M059J (cell line): ENCODE measurements at places on chromosomes 6 and 20.

GRCh38 chr6:117449549-117450439 lies 24.1 kb upstream of the ROS1 start:
- peak; percentile 70 for DNase-seq

DNA sequence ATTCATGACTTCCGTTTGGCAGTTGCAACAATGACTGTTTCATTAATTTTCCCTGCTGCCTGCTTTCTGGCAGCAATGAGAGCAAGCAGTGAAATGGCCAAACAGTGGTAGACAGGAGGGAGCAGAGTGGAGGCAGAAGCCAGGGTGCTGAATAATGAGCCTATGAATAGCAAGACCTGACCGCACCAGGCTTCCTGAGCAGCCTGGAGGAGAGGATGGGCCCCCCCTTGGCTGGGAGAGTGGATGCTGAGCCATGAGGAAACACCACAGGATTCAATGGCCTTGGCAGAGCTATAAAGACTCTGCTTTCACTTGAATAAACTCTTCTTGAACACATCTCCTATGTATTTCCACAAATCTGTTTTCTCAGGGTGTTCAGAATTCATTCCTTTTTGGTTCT lies 68.1 kb upstream of the SNRPB2 start:
- no peak for DNase-seq

DNA sequence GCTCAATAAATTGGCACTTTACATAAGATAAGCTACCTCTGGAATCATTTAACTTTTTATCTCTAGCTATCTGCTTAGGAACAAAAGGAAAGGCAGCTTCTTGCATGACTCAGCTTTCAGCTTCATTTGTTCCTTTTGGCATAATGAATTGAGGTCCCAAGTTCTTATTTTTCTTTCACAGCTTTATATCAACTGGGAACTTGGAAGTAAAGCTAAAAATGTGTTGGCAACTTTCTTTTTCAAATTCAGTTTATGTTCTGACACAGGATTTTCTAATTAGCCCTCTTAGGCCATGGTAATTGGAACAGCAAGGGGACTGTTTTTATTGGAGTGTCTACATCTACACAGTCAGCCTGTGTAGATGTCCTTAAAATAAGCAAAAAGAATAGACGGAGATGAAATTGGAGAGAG lies 55.2 kb upstream of the MRAP2 start:
- no peak for DNase-seq

DNA sequence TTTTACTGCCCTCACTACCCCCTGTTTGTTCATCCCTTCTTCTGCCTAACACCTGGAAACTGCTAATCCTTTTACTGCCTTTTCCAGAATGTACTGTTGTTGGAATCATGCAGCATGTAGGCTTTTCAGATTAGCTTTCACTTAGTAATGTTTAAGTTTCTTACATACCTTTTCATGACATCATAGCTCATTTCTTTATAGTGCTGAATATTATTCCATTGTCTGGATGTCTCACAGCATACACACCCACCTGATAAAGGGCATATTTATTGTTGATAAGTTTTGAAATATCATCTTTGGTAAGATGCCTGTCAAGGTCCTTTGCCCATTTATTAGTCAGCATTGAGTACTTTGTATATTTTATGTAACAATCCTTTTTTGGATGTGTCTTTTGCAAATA lies 588.2 kb upstream of the NRSN1 start:
- DNase-seq = no peak

DNA sequence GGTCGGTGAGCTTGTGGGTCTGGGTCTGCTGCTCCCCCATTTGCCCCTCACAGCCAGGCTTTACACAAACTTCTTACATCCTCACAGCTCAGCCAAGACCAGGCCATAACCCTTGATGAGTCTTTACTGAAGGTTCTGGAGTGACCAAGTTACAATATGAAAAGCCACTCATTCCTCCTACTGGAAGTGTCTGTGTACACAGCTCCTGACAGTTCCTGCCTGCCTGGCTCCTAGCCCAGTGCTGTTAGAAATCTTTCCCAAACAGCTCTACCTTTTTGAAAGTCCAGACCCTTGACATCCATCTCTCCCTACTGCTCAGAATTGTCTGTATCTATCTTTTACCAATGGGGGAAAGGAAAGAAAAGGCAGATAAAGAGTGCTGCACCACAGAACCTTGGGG lies 106.9 kb downstream of the PAX1 start:
- no peak for DNase-seq

DNA sequence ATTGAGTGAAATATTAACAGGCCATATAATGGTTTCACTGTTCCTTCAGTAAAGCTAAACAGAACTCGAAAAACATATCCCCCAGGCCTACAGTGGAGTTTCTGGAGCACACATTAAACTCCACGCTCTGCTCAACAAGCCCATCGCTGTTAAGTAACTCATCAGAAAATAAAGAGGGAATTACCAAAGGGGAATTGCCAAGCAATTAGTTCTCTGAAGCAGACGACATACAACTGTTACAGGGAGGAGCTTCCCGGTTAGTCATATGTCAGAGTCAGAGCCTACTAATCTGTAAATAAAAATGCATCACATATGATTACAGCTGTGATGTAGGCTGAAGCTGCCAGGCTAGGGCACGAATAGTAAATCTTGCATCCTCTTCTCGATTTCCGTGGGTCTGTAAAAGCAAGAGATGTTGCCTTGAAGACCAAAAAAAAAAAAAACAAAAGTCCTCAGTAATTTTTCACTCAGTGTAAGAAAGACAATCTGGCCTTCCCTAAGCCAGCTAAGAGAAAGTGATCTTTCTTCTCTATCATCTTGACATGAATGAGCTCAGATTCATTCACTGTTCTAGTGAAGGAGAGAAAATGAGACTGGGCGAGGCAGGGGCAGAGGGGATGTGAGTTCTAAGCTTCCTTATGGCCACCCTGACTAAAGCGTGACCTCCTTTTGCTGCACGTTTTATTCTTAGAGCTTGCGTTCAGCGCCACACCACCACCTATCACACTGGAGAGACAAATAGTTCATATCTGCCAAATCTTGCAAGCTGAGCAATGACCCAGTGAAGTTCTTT lies 13.8 kb downstream of the ATXN1 start:
- peak; percentile 80 for DNase-seq

DNA sequence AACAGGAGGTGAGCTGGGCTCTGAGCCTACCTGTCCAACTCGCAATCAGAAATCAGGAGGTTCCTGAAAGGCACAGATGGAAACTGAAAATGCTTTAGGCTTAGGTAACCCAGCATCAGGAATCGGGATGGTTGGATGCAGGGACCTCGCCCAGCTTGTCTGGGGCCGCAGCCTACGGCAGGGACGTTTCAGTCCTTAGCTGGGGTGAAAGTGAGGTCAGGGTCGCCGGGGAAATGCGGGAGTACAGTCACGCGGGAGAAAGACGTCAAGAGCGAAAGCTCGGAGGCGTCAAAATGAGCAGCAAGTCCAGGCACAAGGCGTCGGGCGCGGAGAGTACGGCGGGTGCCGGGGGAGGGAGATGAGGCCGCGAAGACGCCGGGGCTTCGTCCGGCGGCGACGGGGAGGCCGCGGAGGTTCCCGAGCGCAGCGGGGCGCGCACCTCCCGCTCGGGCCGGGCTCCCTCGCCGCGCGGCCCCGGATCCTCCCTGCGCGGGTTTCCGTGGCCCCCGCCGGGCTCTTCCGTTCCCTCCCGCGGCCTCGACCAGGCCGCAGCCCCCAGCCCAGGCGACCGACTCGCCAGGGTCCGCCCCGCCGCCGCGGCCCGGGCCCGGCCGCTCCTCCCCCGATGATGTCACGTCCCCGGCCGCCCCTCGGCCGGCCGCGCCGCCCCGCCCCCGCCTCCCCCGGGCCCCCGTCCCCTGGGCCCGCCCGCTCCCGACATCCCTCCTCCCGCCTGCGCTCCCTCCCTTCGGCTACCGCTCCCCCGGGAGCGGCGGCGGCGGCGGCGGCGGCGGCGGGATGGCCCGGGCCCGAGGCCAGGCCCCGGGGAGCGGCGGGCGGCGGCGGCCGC lies at the start of gene EBF4:
Gene EBF4 (plus strand): TSS at position 745 of the 850 bp plus-strand sequence. CDS start 866 bp downstream, outside the sequence.
- DNase-seq = peak; percentile 21

GRCh38 chr20:17749626-17749977 lies 49.8 kb downstream of the BANF2 start:
- DNase-seq = no peak

DNA sequence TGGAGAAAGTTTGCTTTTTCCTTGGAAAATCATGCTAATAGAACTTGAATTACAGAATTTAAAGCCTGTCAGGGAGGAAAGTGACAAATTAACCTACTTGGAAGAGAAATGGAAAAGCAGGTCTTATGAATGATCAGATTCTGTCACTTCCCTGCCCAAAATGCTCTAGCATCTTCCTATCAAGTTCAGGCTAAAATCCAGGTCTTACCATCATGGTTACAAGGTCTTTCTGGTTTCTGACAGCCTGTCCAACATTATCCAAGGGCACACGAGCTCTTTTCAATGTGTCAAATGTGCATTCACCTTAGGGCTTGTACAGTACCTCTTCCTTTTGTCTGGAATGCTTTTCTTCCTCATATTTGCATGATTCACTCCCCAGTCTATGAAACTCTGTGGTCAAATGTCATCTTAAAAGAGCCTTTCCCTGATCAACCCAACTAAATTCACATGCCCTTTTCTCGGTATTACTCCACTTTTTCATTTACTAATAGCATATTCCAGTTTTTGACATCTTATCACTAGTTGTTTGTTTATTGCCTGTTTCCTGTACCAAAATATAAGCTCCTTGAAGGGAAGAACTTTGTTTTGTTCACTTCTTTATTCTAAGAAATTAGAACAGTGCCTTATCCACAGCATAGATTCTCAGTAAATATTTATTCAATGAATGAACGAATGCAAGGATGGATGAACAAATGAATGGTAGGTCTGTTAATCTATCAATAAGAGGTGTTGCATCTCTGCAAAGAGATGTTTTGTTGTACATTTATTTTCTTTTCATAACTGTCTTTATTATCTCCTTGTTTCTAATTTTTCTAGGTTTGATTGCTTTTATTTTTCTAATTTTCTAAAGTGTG lies 139.5 kb downstream of the BCAS1 start:
- DNase-seq = peak; percentile 87

DNA sequence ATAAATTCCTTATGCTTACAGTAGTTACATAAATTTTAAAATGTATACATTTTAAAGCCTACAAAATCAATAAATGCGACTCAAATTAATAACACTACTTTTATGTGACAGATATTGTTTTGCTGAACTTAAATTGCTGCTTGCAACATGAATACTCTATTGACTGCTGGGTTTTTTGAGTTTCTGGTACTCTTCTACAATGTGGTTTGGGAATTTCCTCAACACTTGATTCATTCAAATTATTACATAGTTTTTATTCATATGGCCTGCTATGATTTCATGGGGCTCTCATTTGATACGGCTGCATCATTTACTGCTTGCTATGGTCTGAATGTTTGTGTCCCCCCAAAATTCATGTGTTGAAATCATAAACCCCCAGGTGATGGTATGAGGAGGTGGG lies 2.3 kb upstream of the TXLNB start:
- no peak for DNase-seq

- DNase-seq = no peak
Observed at GRCh38 chr6:138371452-138371711, 6.3 kb upstream of the SMIM28 start.

GRCh38 chr6:27287751-27288135 lies 24.3 kb downstream of the POM121L2 start:
- DNase-seq = no peak

- no peak for DNase-seq
Observed at GRCh38 chr6:34535199-34535598, 20.9 kb downstream of the SPDEF start.

DNA sequence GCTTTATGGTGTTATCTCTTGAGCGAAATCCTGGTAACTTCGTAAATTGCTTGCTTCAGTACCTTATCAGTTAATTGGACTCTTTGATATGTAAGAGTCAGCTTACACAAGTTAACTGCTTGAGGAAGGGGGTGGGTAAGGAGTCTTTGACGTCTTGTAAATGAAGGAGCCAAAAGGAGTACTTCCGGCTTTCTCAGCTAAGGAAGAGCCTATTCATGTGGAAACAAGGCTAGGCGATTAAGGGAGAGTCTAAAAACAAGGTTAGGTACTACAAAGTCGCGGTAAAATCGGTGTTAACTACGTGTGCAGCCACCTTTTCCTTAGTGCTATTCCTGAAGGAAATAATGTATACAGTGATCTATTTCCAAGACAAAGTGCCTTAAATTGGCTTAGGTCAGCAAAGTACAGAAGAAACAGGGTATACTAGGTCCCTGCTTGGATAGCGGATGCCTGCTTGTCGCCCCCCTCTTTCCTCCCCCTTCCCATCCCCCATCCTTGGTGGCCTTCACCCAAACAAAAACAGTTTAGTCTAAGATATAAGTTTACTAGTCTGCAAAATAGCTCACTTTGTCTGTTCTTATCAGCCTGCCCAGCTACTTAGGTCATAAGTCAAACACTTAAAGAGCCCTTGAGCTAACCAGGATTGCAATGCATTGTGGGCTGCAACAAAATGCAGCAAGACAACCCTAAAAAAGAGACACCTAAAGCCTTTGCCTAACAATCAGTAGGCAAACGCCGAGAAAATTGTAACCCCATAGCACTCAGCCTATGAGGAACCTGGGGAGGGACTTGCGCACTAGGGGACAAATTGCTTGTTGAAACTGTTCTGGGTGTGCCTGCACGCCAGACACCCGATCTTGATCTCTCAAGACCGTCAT lies 147.3 kb downstream of the TRIM27 start:
- DNase-seq = peak; percentile 21

DNA sequence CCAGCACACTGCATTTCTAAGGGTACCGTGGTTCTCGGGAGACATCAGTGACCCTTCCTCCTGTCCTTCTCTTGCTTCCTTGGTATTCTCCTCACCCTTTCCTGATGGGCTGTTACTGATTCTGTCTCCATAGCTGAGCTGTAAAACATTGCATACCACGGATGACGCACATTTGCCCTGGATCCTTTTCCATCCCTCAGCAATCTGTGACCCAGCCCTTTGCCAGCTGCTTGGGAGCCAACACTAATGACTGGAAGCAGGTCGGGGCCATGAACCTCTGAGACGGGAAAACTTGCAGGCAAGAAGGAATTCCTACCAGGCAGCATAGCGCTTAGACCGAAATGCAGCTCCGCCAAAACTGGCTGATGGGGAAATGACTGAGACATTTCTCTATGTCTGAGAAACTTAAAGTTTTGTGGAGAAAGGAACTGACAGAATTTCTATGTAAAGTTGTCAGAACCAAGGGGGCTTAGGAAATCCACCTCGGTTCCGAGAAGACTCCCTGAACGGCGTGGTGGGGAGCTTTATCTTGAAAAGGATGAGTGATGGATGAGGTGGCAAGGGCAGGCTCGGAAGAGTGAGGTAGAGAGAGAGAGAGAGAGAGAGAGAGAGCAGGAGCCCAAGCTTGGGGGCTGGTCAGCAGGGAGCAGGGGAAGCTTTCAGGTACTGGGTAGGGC lies 19.2 kb downstream of the TUBB2B start:
- DNase-seq = peak; percentile 98

DNA sequence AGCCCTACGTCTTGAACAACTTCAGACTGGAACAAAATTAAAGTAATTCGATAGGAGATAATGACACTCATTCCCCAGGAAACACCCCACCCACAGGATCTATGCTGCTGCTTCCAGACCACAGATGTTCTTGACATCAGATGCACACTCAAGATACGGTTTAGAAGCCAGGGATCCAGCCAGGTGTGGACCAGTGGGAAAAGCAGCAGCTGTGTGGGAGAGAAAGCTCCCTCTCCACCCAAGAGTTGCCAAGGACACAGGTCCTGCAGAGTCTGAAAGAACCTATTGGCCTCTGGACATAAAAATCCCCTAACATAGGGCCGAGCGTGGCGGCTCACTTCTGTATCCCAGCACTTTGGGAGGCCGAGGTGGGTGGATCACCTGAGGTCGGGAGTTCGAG lies 91.7 kb upstream of the NFATC2 start:
- DNase-seq = no peak

GRCh38 chr20:47660602-47660905 lies 124.7 kb downstream of the SULF2 start:
- DNase-seq = no peak
